ENCODE measurements at places on chromosomes 4 and X. TPM values are rescaled to one million over a fixed set of nuclear protein-coding genes. Genes with fewer than 3 reads are reported as not detected.

GRCh38 chr4:9926586-9926985, 94.7 kb downstream of the SLC2A9 start:
- no peak for DNase-seq

GRCh38 chr4:85152480-85152879, 186.0 kb upstream of the WDFY3 start:
- no peak for DNase-seq

DNA sequence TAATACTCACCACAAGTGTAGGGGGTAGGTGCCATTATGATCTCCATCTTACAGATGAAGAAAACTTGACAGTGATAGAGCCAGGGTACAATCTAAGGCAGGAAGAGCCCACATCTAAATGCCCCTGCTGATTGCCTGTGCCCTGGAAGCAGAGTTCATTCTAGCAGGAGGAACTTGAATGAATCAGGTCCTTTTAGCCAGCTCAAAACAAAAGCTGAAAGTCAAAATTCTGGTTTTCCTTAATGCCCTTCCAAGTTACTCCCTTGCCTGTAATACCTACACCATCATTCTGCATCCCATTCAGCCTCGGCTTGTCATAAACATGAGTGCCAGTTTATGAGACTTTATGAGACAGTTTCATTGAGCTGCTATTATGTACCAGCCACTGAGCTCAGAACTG, 89.6 kb downstream of the SCD5 start:
- DNase-seq = no peak

GRCh38 chr4:151231915-151232595, 44.9 kb upstream of the PRSS48 start:
- DNase-seq = no peak

GRCh38 chr4:113958766-113959538, 20.5 kb downstream of the ARSJ start:
- peak; percentile 95 for DNase-seq

DNA sequence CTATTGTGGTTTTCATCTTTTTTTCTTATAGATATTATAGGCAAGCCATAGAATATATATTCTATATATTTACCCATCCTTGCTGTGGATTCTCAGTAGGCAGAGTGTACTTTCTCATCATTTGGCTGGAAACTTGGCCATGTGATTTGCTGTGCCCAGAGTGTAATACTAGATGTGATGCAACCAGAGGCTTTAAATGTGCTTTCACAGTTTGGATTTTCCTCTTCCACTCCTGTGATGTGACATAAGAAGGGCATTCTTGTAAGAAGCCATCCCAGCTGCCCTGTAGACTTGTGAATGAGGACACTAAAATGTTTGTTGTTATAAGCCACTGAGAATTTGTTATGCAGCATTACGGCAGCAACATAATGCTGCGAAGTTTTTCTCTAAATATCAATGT, 10.4 kb upstream of the HPGDS start:
- DNase-seq = no peak

DNA sequence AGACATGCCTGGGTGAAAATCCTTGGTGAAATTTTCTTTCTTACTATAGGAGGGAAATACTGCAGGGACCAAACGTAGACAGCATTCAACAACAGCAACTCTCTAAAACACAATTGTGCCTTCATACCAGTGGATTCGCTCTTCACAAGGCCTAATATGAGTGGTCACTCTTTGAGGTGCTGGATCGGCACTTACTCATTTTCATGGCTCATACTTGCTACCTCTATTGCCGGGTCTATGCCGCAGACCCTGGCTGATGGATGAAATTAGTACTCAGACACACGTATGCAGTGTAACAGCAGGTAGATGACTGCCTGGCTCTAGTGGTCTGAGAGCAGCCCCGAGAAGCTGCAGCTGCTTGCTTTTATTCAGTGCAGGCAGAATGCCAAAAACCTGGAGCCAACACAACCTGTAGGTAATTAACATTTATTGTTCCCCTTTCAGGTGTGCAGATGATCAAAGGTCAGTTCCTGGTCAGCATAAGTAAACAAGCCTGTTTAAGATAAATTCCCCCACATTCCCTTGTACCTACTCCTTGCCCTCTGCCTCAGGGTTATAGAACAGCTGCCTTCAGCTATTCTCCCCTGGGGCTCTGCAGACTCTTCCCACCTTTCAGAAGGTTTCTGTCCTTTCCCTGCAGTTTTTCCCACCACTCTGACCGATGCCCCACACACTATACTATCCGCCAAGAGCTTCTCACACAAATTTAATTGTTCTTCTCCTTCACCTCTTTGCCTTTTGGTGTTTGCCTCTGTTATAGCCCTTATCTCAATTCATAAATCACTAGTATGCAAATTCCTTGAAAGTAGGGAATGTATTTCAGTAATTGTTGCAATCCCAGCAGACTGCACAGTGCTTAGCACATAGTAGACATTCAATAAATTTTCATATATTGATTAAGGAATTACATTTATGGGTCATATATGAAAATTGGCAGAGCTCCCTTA, 210.0 kb downstream of the SPANXN3 start:
- no peak for DNase-seq

GRCh38 chrX:45614853-45615252, 414.2 kb upstream of the DIPK2B start:
- no peak for DNase-seq

- no peak for DNase-seq
Observed at GRCh38 chr4:27007507-27007906, 146.9 kb downstream of the STIM2 start.

SH2D1A gene
- not detected for total RNA-seq

TLR10 gene
- not detected for total RNA-seq

Data from HFFc6 (cell line).